ENCODE measurements at places on chromosomes 11 and 22.

- DNase-seq = no peak
These were observed 215.3 kb downstream of the KCNA4 start for GRCh38 chr11:29801561-29801960.

GRCh38 chr22:28812516-28812915 is 12.1 kb upstream of the XBP1 start:
- DNase-seq = no peak

DNA sequence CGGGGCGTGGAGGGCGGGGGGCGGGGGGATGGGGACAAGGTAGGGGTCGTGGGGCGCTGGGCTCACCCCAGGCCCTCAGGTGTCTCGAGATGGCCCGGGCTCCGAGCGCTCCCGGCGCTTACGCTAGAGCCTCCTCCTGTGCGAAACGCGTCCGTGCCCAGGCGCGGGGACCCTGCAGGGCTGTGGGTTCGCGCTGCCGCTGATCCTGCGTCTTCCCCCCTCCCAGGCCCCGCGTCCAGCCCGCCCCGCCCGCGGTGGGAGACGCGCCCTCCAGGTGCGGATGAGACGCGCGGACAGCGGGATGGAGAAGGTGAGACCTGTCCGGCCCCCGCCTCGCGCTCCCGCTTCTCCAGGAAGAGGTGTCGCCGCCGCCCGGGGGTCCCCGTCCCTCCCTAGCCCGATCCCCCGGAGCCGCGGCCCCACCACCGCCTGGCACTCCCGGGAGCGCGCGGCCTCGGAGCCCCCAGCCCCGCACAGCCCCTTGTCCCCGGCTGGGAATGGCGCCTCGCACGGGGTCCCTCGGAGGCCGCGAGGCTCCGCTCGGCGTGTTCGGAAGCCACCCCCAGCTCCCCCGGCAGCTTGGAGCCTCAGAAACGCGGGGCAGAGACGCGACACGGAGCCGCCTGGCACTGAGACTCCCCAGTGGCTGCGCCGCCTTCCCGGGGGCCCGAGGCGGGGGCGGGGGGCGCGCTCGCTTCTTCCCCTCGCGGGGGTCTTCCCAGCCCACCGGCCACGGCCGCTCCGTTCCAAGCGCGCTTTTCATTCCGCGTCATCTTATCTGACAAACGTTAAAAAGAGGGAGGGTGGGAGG is 27.6 kb upstream of the TOLLIP start:
- no peak for DNase-seq

- peak; percentile 60 for DNase-seq
These were observed 53.0 kb downstream of the SCUBE1 start for GRCh38 chr22:43289976-43290721.

Measured in DMS79 treated with DMSO at 0.1 percent for 48 hours (cell line).